ENCODE measurements at places on chromosomes 6 and 20.

- DNase-seq = no peak
These were observed 294.1 kb downstream of the NRN1 start for GRCh38 chr6:5712349-5713215.

- no peak for DNase-seq
These were observed 182.3 kb upstream of the PHACTR1 start for GRCh38 chr6:12534069-12534853.

DNA sequence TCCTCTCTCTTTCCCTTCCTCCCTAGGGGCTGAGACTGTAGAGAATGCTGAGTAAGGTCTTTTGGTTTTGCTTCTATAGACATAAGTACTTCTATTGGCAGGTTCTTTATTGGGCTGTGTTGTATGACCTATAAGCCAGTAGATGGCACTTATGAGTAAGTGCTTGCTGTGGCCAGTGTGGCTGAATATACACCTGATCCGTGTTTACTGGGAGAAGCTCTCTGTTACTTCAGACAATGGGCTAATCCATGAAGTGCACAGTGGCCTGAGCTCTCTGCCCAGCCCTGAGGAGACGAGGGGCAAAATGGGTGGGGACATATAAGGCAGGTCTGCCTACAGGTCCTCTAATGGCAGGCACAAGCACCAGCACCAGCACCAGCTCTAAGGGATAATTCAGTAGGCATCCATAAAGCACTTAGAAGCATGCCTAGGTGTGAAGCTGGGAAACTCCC, 610.3 kb downstream of the RNF144B start:
- DNase-seq = no peak

GRCh38 chr6:104126315-104127005, 733.3 kb downstream of the HACE1 start:
- no peak for DNase-seq

DNA sequence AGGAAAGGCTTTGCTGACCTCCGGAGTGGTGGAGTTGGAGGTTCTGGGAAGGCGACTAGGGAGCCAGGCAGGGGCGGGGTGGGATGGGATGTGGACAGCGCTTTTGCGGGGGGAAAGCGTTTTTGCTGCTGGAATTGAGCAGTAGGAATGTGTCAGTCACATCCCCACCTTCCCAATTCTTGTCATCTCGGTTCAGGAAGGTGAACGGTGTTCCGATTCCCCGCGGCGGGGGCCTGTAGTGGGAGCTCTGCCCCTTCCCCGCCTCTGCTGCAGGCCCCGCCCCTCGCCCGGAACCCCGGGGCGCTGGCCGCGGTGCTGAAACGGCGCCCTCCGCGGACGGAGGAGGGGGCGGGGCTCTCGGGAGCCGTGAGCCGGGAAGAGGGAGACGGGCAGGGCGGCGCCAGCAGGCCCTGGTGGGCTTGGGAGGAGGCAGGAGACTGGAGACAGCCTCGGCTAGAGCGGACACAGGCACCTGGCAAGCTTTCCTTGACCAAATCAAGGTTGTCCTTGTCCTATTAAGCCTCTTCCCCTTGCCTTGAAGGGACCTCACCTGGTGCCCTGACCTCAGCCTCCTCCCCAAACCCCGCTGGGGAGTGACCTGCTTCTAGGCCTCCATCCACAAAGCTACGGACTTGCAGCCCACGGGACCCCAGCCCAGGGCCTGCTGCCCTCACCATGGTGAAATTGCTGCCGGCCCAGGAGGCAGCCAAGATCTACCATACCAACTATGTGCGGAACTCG, at the start of gene LHFPL5:
Gene LHFPL5 (plus strand): TSS at position 357 of the 741 bp plus-strand sequence. CDS start 319 bp downstream, at position 676.
- peak; percentile 4 for DNase-seq

- no peak for DNase-seq
These were observed 47.6 kb downstream of the CHD6 start for GRCh38 chr20:41570557-41570956.

DNA sequence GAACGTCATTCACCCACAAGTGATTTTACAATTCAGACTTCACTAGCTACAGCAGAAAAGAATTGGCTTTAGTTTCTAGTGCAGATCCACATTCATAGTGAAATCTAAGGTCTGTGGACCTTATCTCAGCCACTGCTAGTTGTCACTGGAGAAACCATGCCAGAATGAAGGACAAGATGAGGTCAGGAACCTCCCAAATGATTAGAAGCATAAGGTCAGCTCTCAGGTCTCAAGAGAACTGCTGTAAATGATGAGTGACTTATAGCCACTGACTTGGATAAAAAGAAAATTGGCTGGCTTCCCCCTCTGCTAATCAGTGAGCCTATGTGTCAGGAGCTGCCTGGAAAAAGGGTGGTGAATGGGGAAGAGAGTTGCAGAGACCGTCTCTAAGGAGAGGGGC, 265.3 kb upstream of the BMP2 start:
- no peak for DNase-seq

DNA sequence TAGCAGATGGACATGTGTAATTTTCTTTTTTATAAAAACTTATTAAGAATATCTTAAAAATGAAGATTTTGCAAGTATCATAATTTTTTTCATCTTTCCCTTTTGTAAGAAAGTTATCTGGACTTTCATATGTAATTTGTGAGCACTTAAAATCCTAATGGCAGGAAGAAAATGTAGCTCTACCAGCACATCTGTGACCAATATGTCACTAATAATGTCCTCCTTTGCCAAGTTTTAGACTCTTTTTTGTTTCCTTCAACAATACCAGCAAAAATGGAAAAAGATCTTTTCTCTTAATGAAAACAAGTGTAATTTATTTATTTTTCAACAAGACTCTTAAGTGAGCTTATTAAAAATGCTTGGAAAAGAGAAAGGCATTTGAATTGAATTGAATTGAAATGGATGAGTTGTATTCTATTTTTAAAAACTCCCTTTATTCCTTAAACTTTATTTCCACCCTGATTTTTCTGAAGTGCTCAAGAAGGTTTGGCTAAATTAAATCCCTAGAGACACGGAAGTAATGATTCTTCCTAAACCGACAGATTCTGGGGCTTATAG, 110.7 kb downstream of the KIF6 start:
- DNase-seq = no peak

DNA sequence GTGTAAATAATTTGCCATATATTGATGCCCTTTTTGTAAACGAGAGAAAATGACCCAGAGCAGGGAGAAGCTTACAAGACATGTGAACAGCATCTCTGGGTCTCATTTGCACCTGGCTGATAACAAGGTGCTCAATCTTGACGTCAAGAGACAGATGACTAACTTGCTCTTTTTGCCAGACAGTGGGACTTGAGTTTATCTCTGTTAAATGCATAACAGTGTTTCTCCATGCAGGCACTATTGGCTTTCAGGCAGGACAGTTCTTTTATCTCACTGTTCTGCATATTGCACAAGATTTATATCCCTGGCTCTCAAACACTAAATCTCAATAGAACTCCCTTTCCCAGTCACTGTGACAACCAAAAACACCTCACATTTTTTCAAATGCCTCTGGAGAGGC, 56.4 kb downstream of the RFX6 start:
- DNase-seq = no peak

DNA sequence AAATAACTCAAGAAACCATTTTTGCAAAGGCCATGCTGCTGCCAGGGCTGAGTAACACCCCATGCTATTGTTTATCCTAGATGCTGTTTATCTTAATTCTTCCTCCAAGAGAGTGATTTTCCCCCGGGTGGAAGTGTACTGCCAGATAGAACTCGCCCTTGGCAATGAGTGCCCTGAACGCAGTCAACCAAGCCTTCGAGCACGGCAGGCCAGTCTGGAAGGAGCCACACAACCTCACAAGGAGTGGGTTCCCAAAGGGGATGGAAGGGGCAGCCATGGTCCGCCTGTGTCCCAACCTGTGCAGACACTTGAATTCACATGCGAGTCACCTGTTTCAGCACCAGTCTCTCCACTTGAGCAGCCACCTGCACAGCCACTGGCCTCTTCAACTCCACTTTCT, 31.9 kb downstream of the PNPLA1 start:
- no peak for DNase-seq

- DNase-seq = no peak
These were observed 15.7 kb upstream of the SSTR4 start for GRCh38 chr20:23019403-23019802.

DNA sequence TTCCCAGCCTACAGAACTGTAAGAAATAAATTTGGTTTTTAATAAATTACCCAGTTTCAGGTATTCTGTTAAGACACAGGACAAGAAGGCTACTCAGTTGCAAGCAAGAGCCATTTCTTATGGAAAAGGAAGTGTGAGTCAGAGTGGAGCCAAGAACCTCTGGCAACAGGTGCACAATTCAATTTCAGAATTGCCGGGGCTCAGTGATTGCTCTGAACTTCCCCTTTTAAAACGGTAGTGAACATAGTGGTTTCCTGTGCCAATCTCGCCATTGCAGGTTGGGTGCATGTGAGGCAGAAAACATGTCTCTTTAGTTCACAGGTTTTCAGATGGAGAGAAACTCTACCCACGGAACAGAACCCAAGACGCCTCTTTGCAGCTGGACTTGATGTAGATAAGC, 16.4 kb downstream of the PIGT start:
- DNase-seq = peak; percentile 57

DNA sequence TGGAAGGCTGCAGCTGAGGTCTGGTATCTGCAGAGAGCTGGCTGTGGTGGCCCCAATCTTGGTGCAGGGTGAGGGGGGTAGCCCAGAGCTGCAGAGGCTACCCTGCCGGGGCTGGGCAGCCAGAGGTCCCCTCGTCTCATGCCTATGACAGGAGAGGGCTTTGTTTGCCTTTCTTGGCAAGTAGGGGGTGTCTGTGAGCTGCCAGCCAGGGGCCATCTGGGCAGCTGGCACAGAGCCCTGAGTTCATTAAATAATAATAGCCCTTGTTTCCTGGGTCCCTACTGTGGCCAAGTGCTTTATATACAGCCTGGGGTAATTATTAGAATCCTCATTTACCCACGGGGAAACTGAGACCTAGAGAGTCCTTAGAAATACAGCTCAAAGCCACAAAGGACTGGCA, 66.6 kb downstream of the EZR start:
- DNase-seq = no peak

DNA sequence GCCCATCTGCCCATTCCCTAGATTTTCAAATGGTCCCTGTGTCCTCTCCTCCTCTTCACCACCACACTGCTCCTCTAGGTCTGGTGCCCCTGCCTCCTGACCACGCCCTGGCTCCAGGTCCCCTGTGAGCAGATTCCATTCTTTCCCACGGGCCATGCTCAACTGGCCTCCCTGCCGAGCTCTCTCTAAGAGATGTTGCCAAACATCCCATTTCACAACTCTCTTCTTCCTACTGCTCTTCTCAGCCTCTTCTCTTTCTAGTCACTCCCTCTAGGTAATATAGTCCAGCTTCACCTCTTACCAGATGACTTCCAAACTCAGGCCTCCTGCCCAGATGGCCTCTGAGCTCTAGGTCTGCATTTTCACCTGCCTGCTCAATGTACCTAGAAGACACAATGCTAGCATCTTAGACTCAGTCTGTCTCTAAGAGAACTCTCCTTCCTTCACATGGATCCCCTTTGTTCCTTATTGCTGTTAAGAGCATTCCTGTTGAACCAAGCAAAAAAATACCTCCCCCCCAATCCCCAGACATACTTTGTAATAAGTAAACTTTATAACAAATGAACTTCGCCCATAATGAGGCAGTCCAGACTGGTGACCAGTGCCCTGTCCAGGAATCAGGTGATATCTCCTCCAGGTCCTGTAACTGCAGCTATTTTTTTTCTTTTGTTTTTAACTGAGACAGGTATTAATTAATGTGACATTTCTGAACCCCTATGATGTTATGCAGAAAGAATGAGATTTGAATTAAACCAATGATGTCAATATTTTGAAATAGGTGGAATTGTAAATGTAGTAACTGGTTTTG, 79.0 kb downstream of the LYRM4 start:
- DNase-seq = no peak

- no peak for DNase-seq
These were observed 2.2 kb upstream of the CCM2L start for GRCh38 chr20:32007787-32008616.

DNA sequence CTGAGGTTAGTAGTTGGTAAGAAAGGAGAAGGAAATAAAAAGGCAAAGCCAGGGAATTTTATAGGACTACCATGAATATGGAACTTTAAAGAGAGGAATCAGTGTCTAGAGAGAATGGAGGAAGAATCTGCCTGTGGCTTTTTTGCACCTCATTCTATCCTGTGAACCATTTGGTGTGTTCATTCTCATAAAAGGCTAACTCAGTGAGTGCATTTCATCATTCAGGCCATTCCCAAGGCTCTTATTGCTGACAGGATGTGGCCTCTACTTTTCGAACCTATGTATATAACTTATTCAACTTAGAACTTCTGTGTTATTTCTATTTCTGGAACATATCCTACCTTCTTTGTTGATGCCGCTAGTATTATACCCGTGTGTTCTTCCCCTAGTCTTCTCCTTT, 27.1 kb downstream of the HSF2 start:
- no peak for DNase-seq

DNA sequence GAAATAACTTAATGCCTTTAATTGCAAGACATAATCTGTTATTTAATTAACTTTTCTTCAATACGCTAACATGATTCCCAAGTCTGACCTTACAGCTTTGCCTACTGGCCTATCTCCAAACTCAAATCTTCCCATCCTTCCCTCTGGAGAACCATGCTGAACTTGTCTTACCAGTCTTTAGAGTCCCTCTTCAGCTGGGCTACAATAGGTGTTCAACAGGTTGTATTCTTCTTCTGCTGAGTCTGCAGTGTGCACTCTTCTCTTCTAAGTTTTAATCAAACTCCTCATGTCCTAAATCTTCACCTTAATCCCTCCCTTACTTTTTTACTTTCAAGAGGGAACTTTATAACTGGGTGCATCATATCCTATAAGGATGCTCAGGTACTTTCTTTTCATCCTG, 75.5 kb upstream of the TINAG start:
- no peak for DNase-seq

GRCh38 chr20:7123457-7123856, 356.0 kb downstream of the BMP2 start:
- no peak for DNase-seq

DNA sequence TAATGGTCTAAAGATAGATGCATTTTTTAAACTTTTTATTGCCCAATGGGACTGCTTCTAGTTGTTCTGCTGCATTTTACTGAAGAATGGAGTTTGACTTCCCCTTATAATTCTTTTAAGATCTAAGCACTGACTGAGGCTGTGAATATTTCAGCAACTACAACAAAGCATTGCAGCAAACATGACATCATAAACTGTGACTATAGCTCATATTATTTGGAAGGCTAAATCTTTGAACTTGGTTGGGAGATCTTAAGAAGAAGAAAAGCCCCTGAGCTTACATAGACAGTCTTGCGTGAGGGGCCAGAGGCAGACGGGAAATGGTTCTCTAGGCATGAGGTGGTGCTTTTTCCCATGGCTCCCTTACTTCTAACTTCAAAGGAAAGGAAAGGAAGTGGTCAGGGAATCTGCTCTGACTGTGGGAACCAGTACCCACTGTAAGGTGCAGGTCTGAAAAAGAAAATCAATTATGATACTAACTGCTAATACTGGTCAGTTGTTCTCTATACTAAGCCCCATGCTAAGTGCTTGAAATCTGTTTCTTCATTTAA, 14.8 kb downstream of the HEY2 start:
- DNase-seq = no peak

DNA sequence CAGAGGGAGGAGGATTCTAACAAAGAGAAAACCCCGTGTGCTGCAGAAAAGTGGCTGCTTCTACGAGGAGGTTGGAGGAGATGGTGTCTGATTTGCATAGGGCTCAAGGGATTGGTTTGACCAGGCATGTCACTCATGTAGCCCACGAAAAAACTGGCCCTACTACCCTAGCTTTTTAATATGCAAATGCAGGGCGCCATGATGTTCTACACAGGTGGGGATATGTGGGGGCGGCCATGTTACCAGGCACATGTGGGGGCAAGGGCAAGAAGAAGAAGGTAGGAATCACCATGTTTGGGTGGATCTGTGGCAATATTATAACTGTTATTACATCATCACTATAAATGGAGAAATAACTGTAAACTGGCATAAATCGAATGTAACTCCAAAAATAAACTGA, 9.9 kb downstream of the KIAA1755 start:
- no peak for DNase-seq

All from stimulated activated naive B cell treated with anti-CD40 and anti-IgM and Interleukin-4, amounts not matched to agents 10 μg/mL and 1 μg/mL and 100 μg/mL, for 72 hours (primary cell).